CD4-positive, CD25-positive, alpha-beta regulatory T cell (primary cell): ENCODE measurements at places on chromosomes 16 and 17.
A peak's percentile ranks its signal among the peaks of the same experiment; 100 is the strongest.

GRCh38 chr17:70872103-70872502 lies 702.8 kb downstream of the KCNJ2 start:
- DNase-seq, result no peak

DNA sequence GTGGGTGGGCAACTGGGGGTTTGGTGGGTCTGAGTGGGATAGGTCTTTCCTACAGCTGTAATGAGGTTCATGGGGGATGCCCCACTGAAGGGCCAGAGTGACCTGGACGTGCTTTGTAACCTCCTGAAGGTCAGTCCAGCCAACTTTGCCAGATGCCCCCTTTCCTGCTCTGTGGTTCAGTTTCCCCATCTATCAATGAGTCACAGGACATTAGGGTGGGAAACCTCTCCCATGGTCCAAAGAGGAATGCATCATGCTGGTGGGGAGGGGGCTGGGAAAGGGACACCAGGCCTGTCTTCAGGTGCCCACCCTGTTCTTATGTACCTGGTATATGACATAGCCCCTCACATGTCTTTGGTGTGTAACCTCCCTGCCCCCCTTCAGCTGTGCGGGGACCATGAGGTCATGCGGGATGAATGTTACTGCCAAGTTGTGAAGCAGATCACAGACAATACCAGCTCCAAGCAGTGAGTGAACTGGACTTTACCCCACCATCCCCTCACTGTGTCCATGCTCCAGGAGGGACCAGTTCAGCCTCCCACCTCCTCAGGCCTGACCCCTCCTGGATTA lies 24.0 kb upstream of the ALKBH5 start:
- DNase-seq, result no peak

GRCh38 chr16:183005-183404 lies 2.7 kb downstream of the HBQ1 start:
- no peak for DNase-seq

DNA sequence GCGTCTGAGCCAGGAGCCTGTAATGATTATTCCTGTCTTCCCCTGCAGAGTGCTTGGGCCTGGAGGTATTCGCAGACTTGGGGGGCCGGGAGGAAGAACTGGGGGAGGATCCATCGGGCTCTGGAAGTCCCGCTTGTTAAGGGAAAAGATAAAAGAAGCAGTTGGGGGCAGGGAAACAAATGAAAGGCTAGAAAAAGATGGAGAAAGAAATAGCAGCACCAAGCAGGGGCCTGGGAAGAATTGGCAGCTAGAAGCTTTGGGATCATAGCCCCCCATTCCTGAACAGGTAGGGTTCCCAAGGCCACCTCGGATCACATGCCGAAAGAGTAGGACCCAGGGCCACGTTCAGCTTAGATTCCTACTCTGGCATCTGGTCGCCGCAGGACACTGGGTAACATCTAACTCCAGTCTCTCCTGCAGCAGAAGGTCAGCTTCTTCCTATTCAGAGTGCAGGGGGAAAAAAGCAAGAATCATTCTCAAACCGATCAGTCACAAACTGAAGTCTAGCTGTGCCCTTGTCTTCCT lies 23.6 kb downstream of the ADAM11 start:
- DNase-seq, result no peak

DNA sequence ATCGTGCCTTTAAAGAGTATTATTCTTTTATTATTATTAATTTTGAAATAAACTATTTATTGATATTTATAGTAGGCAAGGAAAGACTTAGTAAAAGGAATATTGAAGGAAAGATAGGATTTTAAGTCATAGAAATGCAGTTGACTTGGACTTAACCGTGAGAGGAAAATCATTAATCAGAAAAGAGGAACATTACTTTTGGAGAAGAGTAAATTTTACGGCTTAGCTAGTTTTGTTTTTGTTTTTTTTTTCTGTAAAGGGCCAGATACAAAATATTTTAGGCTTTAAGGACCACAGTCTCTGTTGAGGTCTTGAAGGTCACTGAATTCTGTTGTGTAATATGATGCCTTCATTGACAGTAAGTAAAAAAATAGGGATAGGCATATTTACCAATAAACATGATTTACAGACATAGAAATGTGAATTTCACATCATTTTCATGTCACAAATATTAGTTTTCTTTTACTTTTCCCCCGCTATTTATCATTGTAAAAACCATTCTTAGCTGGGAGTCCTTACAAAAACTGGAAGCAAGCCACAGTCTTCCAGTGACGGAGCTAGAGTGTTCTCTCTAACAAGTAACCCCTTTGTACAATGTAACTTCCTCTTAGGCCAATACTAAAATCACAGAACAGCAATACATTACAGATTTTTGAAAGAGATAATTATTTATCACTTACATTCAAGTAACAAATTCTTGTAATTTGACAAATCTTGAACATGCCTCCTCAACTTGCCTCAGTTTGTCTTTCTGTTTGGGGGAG lies 2.3 kb upstream of the KCNJ16 start:
- DNase-seq, result no peak

GRCh38 chr17:27993723-27994310 lies 48.7 kb upstream of the NLK start:
- DNase-seq, result no peak

GRCh38 chr17:69314246-69315065 lies 12.5 kb downstream of the ABCA5 start:
- DNase-seq, result no peak

GRCh38 chr17:46869296-46869695 lies 17.9 kb downstream of the WNT9B start:
- no peak for DNase-seq

GRCh38 chr16:19805459-19806162 lies 79.0 kb downstream of the GPRC5B start:
- no peak for DNase-seq

DNA sequence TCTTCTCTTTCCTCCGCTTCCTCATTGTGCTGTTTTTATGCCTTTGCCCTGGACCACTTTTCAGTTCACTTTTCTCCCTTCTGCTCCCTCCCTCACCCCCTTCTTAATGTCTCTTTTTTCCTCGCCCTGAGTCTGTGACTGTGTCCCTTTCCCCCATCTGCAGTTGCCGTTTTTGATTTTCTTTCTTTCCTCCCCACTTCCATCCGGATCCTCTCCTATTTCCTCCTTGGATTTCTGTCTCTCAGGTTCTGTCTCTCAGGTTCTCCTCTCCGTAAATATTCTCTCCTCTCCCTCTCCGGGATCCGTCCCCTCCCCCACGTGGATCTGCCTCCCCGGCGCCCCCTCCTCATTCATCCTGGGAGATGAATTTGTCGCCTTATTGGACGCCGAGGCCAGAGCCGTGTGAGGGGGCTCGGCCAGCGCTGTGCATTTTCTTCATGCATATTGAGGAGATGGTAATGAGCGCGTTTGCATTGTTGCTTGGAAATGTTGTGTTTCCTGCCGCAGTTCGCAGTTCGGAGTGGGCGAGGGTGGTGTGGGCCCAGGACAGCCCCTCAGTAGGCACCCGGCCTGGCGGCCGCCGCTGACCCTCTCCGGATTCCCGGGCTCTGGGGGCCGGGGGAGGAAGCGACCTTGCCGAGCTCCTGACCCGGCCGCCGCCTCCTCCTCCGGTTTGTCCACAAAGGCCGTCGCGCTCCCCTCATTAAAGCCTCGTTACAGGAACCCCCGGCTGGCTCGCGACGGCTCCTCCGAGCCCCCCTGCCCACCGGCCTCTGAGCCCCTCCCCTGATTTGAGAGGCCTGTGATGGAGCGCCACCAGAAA lies 4.5 kb upstream of the IRX3 start:
- no peak for DNase-seq

- DNase-seq, result no peak
Observed at GRCh38 chr17:16371742-16372141, 9.1 kb upstream of the UBB start.

DNA sequence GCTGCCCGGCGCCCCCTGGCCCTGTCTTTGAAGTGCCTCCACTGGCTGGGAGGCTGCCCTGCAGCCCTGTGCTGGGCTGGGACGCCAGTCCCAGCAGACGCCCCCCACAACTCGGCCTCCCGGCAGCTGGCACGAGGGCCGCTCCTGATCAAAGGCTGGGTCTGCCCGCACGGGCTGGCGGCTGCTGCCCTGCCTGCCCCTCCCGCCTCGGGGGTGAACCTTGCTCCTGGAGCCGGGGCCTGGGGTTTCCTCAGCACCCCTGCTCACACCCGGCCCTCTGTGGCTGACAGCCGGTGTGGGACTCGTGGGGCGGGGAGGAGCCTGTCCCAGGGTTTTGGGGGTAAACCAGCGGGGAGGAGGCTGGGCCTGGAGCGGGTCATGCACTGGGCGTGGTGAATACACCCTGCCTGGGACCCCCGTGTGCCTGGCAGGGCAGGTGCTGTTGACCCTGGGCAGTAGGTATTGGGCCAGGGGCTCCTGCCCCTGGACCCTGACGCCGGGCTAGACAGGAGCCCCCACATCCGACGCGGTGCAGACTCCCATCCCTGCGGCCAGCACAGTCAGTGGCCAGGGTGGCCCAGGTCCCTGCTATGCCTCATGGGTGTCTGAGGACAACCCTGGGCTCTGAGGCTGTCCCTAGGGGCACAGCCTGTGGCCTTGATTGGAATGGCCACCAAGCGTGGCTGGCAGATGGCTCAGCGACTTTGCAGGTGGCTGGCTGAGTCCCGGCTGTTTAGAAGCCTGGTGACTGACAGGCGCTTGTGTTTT lies 21.7 kb downstream of the CENPX start:
- no peak for DNase-seq

GRCh38 chr17:72120642-72121163 lies at the start of gene SOX9:
TSS of gene SOX9 (plus strand) at chr17:72121020. CDS start at chr17:72121392, 372 bp downstream.
- DNase-seq, result no peak

- no peak for DNase-seq
Observed at GRCh38 chr17:50550661-50551432, 3.9 kb downstream of the SPATA20 start.

DNA sequence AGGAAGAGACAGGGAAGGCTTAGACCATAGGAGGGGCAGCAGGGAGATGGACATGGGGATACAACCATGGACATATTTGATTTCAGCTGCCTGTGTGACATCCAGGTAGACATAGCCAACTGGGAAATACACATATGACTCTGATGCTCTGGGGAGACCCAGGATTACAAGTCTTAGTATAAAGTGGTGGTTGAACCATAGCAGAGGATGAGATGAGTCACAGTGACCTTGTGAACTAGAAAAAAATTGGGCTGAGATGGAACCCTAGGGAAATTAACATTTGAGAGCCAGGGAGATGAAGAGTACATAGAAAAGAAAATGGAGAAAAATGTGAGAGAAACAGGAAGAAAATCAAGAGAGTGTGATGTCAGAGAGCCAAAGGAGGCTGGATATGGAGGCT lies 10.2 kb downstream of the MARCHF10 start:
- no peak for DNase-seq

- no peak for DNase-seq
Observed at GRCh38 chr16:12341423-12341822, 364.9 kb downstream of the SNX29 start.

DNA sequence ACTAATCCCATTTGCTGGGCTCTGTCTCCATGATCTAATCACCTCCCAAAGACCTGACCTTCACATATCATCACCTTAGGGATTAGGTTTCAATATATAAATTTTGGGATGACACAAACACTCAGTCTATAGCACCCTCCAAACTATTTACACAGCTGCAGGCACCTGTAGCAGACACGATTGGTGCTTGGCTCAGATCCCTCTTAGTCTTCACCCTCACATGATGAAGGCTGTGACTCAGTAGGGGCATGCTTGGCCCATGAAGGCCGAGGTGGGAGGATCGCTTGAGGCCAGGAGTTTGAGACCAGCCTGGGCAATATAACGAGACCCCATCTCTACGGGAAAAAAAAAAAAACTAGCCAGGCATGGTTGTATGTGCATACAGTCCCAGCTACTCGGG lies 73.5 kb downstream of the HS3ST2 start:
- DNase-seq, result no peak

- no peak for DNase-seq
Observed at GRCh38 chr17:27323538-27324215, 29.8 kb downstream of the WSB1 start.

- peak; percentile 56 for DNase-seq
Observed at GRCh38 chr17:59829217-59830006, 63.3 kb downstream of the TUBD1 start.

- no peak for DNase-seq
Observed at GRCh38 chr17:66306446-66306845, 4.0 kb downstream of the PRKCA start.

GRCh38 chr16:24309258-24310142 lies 53.4 kb downstream of the CACNG3 start:
- no peak for DNase-seq

DNA sequence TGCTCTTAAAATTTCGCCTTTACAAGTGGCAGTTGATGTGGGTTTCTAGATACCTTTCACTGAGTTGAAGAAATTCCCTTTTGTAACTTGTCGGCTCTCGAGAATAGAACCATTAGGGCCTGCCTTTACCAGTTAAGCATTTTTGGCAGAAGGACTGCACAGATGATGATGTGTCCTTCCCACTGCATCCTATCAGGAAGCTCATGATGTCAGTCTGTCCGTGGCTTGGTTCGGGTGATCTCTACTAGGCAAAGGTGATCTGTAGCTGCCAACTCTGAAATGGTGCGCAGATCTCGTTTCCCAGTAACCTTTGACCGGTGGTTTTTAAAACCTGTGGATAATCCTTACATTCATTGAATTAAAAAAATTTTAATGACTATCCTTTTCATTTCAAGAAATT lies 49.7 kb downstream of the ZNRF1 start:
- no peak for DNase-seq

- no peak for DNase-seq
Observed at GRCh38 chr16:81181013-81181720, 57.3 kb upstream of the BCO1 start.

GRCh38 chr16:87367529-87367928 lies 16.0 kb downstream of the FBXO31 start:
- DNase-seq, result no peak

DNA sequence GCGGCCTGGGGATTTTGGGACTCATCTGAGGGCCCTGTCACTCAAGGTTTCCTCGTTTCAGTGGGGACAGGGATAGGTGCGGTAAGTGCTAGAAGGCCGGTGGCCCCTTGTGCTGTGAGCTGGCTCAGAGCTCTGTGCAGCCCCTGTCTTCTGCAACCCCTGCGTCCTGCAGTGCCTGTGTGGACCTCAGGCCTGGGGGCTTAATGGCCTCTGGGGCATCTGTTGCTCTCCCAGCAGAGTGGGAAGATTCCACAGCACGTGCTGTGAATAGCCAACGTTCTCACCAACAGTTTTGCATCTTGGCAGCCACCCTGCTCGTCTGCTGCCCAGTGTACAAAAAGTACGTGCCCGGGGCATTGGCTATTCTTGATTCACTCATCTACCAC lies 4.9 kb downstream of the FOXC2 start:
- no peak for DNase-seq

DNA sequence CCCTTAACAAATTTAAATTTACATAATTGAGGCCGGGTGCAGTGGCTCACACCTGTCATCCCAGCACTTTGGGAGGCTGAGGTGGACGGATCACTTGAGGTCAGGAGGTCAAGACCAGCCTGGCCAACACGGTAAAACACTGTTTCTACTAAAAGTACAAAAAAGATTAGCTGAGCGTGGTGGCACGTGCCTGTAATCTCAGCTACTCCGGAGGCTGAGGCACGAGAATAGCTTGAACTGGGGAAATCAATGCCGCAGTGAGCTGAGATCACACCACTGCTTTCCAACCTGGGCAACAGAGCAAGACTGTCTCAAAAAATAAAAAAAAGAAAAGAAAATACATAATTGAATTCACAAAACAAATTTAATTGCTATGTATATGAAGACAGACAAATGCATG lies 56.3 kb upstream of the KIFC3 start:
- no peak for DNase-seq

GRCh38 chr17:6429266-6429665 lies 5.7 kb downstream of the AIPL1 start:
- DNase-seq, result no peak
